Fibroblast of skin of left quadriceps (primary cell): ENCODE measurements at places on chromosomes 1 and 21.
A peak's percentile ranks its signal among the peaks of the same experiment; 100 is the strongest.

DNA sequence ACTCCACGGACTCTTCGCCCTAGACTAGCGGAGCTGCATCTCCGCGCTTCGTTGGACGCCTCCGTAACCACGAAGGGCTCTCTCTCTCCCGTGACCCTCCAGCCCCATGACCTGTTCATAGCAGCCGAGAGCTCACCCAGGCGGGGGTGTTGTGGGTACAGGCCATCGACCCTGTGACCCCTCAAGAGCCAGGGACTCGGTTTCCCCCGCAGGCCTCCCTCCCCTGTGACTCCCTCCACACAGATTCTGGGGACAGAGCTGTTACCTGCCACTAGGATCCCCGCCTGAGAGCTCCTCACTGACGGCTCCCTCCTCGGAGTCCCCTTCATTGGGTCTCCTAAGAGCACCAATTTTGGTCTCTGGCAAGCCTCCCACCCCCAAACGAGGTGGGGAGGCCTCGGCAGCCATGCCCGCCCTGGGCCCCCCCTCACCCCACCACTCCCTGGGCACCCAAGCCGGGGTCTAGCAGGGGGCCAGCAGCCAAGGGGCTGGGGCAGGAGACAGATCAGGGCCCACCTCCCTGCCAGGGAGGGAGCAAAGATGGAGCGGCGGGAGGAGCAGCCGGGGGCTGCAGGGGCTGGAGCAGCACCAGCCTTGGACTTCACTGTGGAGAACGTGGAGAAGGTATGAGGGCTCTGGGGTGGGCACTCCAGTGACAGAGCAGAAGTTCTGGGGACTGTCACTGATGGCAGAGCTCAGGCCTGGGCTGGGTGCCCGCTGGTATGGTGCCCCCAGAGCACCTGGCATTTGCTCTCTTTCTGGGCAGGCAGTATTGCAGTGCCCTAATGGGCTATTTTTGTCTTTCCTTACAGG, 517 bp downstream of the IPO13 start:
- DNase-seq, result no peak

DNA sequence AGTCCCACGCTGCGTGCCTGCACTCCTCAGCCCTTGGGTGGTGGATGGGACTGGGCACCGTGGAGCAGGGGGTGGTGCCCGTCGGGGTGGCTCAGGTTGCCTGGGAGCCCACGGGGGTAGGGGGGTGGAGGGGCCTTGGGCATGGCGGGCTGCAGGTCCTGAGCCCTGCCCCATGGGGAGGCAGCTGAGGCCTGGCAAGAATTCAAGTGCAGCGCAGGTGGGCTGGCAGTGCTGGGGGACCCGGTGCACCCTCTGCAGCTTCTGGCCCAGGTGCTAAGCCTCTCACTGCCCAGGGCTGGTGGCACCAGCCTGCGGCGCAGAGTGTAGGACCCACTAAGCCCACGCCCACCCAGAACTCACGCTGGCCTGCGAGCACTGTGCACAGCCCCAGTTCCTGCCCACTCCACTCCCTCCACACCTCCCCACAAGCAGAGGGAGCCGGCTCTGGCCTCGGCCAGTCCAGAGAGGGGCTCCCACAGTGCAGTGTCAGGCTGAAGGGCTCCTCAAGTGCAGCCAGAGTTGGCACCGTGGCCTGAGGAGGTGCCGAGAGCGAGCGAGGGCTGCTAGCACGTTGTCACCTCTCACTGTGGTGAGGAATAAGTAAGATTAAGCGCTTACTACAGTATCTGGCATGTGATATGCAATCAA, 12.8 kb downstream of the TNNI3K start:
- no peak for DNase-seq

GRCh38 chr1:207039380-207040180, 7.0 kb upstream of the C1orf116 start:
- no peak for DNase-seq

- DNase-seq, result no peak
These were observed 101.8 kb downstream of the TGFBR3 start for GRCh38 chr1:91784191-91784590.

DNA sequence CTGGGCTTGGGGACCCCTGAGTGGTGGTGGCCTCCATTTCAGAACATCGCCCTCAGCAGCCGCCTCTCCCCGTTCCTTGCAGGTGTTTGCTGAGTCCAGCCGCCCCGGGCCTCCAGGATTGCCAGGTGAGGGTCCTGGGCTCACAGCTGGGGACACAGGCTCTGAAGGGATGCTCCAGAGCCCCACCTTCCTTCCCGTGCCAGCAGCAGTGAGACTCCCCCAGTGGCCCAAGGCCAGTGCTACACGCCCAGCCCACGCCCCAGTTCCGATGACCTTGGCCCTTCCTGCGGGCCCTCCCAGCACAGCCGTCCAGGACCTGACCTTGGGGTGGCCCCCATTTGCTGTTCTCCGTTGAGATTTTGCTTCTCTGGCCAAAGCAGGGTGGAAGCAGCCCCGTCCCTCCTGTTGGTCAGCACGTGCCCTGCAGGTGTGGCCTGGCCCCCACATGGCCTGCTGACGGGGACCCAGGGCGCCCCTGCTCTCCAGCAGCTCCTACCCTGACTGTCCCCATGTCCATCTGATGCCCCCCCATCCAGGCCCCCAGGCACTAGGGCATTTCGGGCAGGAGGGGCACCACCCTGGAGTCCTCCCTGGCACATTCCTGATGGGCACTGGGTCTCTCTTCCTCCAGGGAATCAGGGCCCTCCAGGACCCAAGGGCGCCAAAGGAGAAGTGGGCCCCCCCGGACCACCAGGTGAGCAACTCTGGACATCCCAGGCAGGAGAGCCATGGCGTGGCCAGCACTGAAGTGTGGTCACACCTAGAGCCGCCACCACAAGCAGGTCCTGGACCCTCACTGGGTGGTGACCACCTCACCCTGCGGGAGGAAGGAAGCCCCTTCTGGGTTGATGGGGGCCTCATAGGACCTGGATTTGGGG, 45.0 kb downstream of the SLC19A1 start:
- no peak for DNase-seq

DNA sequence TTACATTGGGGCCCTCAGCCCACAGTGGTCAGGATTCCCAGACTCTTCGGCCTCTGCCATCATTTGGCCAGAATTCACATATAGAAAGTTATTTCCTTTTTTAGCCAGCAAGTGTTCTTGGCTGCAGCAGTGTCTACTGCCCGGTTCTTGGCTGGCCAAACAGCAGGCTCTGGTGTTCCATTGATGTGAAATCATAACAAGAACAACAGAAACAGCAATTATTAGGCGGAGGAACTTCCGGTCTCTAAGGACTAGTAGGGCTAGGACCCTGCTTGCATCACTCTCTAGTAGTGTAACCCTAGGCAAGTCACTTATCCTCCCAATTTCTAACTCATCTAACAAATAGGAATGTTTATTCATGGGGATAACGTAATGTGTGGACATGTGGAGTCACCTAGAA, 8.7 kb upstream of the GJA5 start:
- DNase-seq, result no peak

GRCh38 chr1:160836981-160837557, 25.6 kb downstream of the CD244 start:
- DNase-seq, result no peak

GRCh38 chr1:27885114-27885528, 12.8 kb downstream of the THEMIS2 start:
- DNase-seq, result no peak

GRCh38 chr1:226831953-226832352, 38.5 kb upstream of the PSEN2 start:
- DNase-seq, result no peak

DNA sequence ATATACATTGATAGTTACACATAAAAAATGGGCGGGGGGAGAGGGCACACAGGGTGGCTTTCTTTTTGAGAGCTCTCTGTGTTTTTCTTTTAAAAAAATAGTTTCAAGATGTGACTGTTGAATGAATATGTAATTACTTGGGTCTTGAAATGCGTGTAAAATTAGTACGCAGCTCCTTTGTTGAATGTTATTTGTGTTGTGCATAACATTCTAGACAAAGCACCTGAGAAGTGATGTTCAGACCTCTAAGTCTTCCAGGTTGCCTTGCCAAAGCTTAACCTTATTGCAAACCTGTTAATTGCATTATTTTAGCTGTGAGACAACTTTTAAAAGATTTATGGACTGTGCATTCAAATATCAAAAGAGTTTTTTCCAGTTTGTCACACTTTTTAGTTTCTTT, 5.4 kb downstream of the PBX1 start:
- DNase-seq, result no peak

DNA sequence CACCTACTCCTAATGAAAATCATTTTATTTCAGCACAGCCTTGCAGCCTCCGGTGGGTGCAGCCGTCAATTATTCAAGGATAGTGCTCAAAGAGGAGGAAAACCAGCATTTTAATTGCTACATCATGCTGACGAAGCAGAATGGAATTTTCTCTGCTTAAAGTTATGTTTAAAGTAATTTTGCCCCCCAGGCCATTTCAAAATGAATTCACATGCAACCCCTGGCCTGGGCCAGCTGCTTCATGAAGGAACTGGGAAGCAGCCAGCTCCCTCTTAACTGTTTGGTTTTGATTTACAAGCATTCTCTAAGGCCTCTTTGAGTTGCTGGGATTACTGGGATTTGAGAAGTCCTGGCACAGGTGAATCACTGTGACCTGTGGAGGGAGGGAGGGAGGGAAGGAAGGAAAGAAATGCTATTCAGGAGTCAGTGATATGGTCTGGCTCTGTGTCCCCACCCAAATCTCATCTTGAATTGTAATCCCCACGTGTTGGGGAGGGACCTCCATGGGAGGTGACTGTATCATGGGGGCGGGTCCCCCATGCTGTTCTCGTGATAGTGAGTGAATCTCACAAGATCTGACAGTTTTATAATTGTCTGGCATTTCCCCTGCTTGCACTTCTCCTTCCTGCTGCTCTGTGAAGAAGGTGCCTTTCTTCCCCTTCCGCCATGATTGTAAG, 66.0 kb downstream of the PGBD5 start:
- peak; percentile 13 for DNase-seq

GRCh38 chr1:174114788-174115448, 44.4 kb upstream of the RABGAP1L start:
- DNase-seq, result peak; percentile 12

- no peak for DNase-seq
These were observed 135.0 kb downstream of the FOXD2 start for GRCh38 chr1:47572731-47573430.

- no peak for DNase-seq
These were observed 249.3 kb downstream of the ZNF648 start for GRCh38 chr1:181812208-181812607.

DNA sequence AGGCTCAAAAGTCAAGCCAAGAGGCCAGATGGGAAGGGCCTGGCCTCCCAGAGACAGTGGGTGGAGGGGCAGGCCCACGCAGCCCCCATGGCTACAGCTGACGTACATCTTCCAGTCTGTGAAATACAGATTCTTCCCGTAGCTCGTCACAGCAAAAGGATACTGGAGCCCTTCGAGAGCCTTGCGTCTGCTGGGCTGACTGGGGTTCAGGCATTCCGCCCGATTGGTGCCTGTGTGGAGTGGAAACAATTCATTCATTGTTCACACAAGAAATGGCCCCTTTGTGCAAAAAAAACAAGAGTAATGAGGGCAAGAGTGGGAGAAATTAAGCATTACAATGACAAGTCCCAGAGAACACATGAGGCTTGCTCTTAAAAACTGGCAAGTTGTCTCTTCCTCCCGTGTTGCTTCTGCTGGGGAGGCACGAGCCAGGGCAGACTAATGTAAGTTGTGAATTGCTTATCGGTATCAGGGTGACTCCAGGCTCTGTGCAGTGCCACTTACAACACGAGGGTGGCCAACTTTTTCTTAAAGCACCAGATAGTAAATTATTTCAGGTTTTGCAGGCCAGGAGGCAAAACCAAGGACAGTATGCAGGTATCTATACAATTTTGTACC, 85.1 kb downstream of the NID1 start:
- DNase-seq, result no peak

DNA sequence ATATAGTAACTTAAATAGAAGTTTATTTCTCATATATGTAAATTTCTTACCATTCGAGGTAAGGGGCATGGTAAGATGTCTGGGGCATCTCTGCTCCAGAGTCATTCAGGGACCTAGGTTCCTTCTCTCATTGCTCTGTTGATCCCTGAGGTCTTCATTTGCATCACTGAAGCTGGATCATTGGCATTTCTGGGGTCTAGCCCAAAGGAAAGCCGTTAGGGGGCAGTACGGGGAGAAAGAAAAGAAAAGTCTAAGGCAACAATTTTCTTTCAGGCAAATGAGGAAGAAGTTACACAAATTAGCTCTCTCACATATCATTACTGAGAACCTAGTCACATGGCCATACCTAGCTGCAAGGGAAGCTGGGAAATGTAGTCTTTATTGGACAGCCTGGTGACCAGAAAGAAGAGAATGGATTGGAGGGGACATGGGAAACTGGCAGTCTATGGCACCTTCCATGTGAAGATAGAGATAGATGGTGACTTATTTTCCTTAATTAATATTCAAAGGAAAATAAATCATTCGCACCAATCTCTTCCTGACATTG, 10.2 kb upstream of the SUSD4 start:
- DNase-seq, result no peak

DNA sequence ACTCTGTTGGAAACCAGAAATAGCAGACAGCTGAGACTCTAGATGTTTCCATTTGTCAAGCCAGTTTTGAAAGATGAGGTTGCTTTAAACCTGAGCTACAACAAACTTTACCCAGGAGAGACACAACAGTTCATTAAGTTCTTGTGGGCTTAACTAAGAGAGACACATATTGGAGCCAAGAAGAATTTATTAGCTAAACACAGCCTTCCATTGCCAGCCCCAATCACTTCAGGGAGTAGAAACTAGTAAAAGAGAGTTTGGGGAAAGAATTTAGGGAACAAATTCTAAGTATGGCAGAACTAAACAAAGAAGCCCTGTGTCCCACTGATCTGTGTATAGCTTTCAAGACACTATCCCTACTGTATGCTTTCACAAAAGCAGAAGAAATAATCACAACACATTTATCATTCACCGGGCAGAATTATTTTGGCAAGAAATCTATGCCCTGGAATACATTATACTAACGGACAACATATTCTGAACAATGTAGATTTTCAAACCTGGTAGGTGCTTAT, 87.3 kb upstream of the KAZN start:
- DNase-seq, result no peak

- no peak for DNase-seq
These were observed 3.4 kb downstream of the EPHA10 start for GRCh38 chr1:37761416-37762095.

- no peak for DNase-seq
These were observed 12.5 kb downstream of the AGT start for GRCh38 chr1:230701434-230701833.

DNA sequence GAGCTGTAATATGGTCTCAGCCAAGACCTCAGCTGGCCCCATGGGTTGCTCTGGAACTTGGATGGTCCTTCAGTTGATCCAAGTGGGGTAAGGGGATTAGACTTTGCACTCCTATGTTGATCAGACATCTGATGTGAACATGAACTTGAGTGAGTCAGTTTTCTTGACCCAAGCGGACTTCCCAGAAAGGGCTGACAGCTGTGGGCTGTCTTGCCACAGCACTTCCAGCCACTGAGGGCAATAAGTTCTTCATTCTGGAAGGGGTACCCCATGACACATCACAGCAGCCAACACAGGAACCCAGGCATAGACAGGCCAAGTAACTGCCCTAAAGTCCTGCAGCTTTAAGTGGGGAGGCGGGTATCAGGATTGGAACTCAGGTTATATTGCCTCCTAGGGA, 93.9 kb upstream of the USP24 start:
- DNase-seq, result no peak
